ENCODE measurements at places on chromosomes 4 and X.
A peak's percentile ranks its signal among the peaks of the same experiment; 100 is the strongest.

DNA sequence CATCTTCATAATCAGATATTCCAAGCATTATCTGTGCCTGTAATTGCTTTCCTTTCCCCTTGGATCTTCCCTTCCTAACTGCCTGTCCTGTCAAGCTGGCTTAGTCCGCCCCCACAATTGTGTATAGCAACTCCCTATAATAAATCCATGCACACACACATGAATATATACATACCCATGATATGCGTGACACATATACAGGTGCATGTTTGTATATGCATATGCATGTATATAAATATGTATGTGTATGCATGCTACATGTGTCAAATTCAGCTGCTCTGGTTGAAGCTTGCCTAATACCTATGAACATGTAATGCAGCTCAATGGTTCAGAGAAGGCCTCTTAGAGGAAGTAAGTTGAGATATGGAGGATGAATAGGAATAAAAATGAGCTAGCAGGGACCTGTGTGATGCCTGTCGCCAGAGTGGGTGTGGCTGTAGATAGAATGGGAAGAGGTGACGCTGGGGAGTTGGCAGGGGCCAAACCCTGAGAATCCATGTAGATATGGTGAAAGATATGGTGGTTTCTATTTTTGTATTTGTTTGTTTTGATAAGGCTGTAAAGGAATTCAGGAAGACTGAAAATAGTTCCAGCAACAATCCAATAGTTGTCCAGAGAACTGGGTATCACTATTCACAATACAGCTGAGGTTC, 595.0 kb upstream of the BOD1L1 start:
- DNase-seq: no peak

DNA sequence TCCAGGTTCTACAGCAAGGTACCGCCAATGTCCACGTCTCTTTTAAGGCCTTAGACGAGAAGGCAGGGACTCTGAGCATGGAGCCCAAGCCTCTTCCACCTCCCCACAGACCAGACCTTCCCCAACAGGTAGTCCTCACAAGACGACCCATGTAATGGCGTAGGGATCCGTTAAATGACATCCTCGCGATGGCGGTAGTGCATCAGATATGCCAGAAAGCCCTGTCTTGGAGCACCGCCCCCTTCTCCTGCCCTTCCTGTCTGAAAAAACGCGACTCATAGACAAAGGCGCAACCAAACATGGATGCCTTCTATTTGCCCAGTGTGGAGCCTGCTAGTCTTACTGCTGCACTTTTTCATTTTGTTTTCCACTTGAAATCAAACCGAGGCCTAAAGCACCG, 185.4 kb downstream of the OR13H1 start:
- DNase-seq: peak; percentile 15

DNA sequence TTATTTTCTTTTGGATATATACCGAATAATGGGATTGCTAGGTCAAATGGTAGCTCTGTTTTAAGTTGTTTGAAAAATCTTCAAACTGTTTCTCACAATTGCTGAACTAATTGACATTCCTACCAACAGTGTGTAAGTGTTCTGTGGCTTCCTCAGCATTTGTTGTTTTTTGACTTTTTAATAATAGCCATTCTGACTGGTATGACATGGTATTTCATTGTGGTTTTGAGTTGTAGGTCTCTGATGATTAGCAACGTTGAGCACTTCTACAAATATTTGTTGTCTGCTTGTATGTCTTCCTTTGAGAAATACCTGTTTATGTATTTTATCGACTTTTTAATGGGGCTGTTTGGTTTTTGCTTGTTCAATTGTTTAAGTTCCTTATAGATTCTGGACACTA, 680.1 kb upstream of the GRIA3 start:
- DNase-seq: no peak

- no peak for DNase-seq
Observed at GRCh38 chr4:30535255-30535654, 184.9 kb upstream of the PCDH7 start.

DNA sequence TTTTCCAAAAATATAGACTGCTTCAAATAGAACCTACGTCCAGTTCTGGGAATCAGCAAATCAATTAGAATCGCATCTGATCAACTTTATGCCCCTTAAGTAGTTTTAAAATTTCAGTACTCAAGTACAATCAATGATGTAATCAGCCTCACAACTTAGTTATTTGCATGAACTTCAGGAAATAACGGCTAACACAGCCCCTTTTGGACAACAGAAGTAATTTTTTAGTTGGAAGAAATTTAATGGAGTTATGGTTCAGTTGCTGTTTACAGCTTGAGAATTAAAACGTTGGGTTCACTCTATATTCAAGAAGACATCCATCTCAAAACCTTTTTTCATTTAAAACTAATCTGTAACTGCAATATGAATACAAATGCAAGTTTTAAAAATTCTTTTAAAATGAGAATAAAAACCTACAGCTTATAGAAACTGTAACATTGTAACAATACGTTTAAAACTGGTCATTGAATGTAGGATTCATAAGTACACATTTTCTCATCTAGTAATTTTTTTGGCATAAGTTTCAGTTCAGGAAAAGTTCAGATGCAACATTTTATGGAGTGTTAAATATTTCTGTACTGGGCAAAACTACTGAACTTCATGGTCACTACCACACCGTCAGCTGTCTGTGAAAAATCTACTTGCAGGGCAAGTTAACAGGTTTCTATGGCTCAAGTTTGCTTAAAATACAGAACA, 956 bp downstream of the TAPT1 start:
- no peak for DNase-seq

All from C1 segment of cervical spinal cord (tissue), 14 donors.